ENCODE measurements at places on chromosomes 16 and 17. TPM values are rescaled to one million over a fixed set of nuclear protein-coding genes. Genes with fewer than 3 reads are reported as not detected.

RNF112 gene
- total RNA-seq, result 1.5 TPM

FBXW10B gene
- 3.1 TPM for total RNA-seq

DNA sequence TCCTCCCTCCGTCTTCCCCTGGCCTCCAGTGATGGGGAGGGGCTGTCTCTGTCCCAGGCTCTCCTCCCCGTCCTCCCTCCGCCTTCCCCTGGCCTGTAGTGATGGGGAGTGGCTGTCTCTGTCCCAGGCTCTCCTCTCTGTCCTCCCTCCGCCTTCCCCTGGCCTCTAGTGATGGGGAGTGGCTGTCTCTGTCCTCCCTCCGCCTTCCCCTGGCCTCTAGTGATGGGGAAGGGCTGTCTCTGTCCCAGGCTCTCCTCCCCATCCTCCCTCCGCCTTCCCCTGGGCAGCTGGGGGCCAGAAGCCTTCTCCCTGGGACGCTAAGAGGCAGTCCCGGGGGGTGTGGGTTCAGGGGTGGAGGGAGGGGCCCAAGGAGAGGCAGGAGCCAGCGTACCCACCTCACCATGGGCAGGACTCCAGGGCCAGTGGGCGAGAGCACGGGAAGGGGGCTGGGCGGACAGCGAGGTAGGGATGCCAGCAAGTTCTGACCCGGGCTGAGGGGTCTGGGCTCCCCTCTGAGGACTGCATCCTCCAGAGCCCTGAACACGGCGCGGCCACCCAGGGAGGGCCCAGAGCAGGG is 14.8 kb downstream of the UTS2R start:
- DNase-seq, result peak; percentile 83

GCGR gene
- 0.16 TPM for total RNA-seq

OXLD1 gene
- 41.6 TPM for total RNA-seq

EPN2 gene
- total RNA-seq, result 69.4 TPM

DNA sequence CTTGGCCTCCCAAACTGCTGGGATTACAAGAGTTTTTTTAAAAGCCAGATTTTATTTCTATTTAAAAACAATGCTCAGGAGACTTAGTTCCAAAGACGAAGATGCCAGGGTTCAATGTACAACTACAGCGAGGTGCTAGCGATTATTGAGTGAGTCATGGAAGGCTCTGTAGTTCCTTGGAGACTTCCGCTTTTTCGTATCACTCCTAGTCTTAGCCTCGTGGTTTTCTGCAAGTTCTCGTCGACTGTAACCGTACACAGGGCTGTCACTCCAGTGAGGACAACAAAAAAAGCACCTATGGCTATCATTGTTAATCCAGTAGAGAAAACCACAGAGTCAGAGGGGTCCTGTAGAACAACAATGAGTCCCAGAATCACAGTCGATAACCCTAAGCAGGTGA is 22.7 kb upstream of the ZC3H7A start:
- DNase-seq, result no peak

MYH2 gene
- total RNA-seq, result 1.8 TPM

- no peak for DNase-seq
Measured at GRCh38 chr16:81492311-81492761, 47.7 kb downstream of the CMIP start.

CACNG3 gene
- total RNA-seq, result not detected

DNA sequence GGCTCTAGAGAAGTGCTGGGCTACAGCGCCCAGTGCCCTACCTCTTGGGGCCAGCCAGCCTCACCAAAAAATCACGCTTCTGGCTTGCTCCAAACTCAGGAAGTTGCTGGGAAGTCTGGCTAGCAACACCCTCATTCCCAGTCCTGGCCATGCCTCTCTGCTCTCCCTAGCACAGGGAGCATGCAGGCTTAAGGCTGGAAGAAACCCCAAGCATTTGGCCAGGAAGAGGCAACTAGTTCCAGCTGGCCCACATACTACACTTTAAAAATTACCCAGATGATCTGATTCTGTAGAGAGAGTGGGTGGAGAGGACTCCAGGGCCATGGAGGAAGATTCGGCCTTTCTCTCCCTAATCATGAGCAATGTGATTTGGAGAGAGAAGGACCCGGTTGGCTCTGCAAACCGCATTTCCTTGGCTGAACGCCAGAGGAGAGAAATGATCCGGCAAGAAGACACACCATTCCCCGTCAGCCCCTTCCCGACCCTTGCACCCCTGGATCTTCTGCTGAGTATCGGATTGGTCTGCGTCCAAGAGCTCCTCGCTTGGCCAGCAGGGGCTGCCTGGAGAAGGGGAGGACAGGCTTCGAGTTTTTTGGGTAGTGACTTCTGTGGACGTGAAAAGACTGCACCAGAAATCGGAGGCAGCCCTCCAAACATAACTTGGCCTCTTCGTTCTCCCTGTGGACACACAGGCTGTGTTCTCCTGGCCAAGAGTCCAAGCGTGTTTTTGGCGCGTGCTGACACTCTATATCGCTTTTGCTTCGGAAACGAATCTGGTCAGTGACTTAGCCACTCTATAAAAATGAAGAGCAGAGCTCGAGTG is 406.3 kb downstream of the WWOX start:
- DNase-seq, result peak; percentile 51

SNAI3 gene
- total RNA-seq, result 0.81 TPM

- no peak for DNase-seq
Measured at GRCh38 chr16:89506113-89506504, 2.1 kb upstream of the SPG7 start.

- no peak for DNase-seq
Measured at GRCh38 chr16:77785373-77785764, 3.0 kb upstream of the VAT1L start.

DNA sequence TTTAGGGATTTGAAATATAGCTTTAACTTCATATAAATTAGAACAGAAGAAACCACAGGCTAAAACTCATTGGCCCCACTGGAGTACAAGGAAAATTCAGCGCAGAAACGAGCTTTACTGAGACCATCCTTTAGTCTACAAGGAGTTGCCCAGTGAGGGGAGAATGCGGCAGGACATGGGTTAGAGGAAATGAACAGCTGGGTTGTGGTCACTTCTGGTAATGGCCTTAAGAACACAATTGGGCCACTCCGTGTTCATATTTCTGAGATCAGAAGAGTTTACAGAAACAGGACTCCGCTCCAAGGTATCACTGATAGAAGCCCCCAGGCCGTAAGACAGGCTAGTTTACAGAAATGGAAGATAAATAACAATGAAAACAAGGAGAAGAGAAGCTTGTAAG is 188.3 kb downstream of the ZFHX3 start:
- no peak for DNase-seq

Measured in lower leg skin (tissue), 4 donors.